SK-N-SH (cell line): ENCODE measurements at places on chromosomes 3 and 15. TPM values are rescaled to one million over a fixed set of nuclear protein-coding genes. Genes with fewer than 3 reads are reported as not detected.

The LEKR1 gene
- polyA plus RNA-seq = 0.30 and 0.55 TPM in 2 replicates

GRCh38 chr3:159982442-159982974, 6.1 kb upstream of the IL12A start:
- H3K36me3 ChIP-seq = no peaks in the 10 kb centered on the region
- H3K4me3 ChIP-seq = no peak overlapping the region
- H3K27me3 ChIP-seq = no peaks in the 10 kb centered on the region
- H3K27ac ChIP-seq = no peak overlapping the region
- no peaks in the 10 kb centered on the region; the same call in 1 of the 2 replicates for H3K4me1 ChIP-seq

The CD276 gene
- 60.1 and 86.2 TPM in 2 replicates for polyA plus RNA-seq

The SLC22A14 gene
- polyA plus RNA-seq = 0.10 and 0.16 TPM in 2 replicates

The PLSCR4 gene
- polyA plus RNA-seq = 0.05 and 0.11 TPM in 2 replicates

GRCh38 chr3:155010416-155010815, 69.7 kb upstream of the MME start:
- H3K4me1 ChIP-seq = no peaks in the 10 kb centered on the region
- no peaks in the 10 kb centered on the region for H3K36me3 ChIP-seq
- H3K27me3 ChIP-seq = no peaks in the 10 kb centered on the region
- DNase-seq = no peak
- H3K4me3 ChIP-seq = no peak overlapping the region

DNA sequence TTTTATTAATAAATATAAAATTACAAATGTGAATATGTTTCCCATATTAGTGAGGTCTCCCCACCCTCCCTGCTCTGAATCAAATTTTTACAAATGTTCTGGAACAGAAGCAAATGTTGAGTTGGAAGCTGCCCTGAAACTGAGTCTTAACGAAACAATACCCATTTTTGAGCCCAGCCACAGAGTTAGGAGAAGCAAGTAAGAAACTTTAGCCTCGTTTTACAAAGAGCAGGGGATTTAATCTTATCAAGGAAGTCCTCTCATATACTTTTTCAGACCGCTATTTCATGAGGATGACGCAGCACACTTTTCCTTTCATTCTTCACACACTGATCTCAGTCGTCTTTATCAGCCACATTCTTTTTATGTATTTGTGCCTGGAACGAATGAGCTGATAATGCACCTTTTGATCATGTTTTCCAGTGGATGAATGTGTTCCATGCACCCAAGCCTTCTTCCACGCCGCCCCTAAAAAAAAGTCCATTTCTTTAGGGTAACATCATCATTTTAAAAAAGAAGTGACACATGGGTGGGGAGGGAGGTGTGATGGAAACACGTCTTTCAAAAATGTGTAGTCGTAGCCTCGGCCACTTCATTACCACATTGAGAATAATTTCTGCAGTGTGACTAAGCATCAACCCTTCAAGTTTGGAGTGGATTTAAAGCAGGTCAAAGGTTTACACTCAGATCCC, 48.1 kb downstream of the SETMAR start:
- no peak overlapping the region for H3K27ac ChIP-seq
- H3K27me3 ChIP-seq = no peaks in the 10 kb centered on the region
- H3K4me1 ChIP-seq = no peaks in the 10 kb centered on the region
- no peak overlapping the region for H3K4me3 ChIP-seq
- no peak for DNase-seq
- H3K36me3 ChIP-seq = no peaks in the 10 kb centered on the region
